SK-N-SH treated with all-trans-retinoic acid at 6 μM for 48 hours (cell line): ENCODE measurements at places on chromosomes 1 and 21.

DNA sequence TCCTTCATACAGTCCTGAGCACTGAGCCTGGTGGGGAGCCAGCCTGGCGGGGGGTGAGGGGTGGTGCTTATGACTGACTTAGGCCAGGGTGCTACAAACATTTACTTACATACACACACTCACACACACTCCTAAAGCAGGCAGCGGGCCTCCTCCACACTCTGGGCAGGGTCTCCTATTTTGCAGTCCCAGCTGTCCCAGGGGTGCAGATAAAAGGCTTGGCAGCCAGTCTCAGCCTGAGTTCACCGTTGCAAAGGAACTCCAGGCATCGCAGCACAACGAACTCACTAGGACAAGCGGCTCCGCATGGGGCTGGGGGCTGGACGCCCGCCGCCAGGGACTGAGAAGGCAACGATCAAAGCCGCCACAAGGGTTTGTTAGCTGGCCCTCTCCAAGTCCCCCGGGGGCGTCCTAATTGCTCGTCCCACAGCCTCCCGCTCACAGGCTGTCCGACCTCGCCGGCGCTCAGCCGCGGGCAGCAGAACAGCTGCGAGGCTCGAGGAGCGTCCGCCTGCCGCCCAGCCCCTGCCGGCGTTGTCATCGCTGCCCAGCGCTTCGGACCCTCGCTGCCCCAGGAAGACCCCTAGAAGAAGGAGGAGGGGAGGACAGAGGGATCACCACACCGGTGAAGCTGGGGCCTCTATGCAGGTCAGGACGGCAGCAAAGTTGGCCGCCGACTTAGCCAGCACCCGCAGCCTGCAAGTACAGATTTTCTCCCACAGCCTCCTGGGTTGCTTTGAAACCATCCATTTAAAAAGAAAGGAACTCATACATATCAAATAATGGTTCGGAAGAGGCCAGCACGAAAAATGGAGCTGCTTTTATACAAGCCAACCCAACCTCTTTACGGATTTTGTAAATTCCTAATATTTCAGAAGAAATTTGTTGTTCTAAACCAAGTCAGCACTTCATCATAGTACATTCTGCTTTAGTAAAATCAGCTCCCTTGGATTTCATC lies 6.2 kb downstream of the BARHL2 start:
- peak; percentile 8; the same call in 1 of the 3 replicates for ATAC-seq

DNA sequence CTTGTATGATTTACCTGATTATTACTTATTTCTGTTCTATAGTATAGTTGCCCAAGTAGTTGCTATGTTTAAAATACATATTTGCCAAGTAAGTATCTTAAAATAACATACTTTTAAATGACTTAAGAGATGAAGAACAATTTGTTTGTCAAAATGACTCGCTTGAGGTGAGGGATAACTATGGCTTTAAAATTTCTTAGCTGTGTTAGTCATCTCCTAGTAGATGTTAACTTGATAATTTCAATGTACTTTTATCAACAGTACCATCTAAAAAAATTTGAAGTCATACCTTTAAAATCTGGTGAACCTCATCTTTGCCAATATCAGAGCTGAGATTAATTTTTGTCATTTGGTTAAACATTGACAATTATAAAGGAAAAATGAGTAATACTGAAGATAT lies 37.7 kb downstream of the ODR4 start:
- no peak for ATAC-seq

- ATAC-seq = peak; percentile 50
Measured at GRCh38 chr1:50978144-50978851, 8.3 kb downstream of the CDKN2C start.

GRCh38 chr1:202590126-202590525 lies 120.1 kb downstream of the SYT2 start:
- no peak for ATAC-seq

DNA sequence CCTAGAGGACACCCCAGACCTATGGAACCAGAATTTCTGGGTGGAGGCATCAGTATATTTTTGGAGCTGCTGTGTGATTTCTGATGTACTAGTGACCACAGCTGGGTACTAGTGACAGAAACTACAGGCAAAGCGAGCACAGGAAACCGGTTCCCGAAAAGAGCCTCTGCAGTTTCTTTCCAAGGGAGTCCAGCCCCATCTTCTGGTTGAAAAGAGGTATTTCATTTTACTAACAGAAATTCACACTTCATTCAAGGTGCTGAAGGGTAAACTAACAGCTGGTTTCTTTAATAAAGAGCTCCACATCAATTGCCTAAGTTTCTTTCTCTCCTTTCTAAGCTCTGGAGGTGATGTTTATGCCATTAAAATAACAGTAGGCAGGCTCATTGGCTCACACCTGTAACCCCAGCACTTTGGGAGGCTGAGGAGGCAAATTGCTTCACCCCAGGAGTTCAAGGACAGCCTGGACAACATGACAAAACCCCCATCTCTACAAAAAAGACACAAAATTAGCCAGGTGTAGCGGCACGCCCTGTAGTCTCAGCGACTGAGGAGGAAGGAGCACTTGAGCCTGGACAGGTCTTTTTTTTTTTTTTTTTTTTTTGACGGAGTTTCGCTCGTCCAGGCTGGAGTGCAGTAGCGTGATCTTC lies 22.0 kb downstream of the THAP3 start:
- ATAC-seq = peak; percentile 73

DNA sequence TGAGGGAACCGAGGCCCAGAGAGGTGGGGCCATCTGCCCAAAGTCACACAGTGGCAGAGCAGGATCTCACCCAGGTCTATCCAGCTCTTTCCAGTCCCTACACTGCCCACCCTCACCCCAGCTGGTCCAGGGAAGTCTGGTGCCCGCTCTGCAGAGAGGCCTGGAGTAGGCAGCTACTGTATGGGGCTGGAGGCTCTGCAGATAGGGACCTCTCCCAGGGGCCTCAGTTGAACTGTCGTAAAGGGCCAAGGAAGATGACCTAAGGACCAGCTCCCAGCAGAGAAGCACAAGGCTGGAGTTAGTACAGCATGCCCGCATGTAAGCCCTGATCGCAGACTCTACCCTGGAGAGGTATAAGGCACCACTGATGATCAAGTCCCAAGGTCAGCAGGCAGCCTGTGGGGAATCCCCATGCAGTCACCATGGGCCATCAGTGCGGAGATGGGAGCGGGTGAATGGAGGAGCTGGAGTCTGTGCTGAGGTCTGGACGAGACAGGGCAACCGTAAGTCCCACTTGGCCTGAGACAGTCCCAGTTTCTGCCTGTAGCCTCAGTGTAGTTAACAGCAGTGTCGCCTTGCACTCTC lies 320.2 kb downstream of the MATN1 start:
- ATAC-seq = no peak

GRCh38 chr1:222582099-222582774 lies 7.5 kb downstream of the TAF1A start:
- ATAC-seq = peak; percentile 54; the same call in 2 of the 3 replicates

DNA sequence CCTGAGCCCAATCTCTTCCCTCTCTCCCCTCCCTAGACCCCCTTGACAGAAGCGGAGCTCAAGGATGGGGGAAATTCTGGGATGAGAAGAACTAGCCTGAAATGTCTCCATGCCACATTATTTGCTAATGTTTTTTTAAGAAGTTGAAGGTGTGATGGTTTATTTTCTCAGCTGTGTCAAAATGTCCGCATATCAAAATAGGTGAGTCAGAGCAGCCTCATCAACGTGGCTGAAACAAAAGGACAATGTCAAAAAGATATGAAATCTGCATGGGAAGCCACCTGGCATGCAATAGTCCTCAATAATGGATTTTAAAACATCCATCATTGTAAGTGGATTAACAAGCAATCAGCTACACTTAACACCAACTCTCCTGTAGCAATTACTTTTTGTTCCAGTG lies 101.4 kb downstream of the BEND5 start:
- ATAC-seq = no peak

- no peak for ATAC-seq
Measured at GRCh38 chr1:112188611-112189010, 199.1 kb upstream of the KCND3 start.

GRCh38 chr1:214332946-214333798 lies 52.2 kb downstream of the SMYD2 start:
- ATAC-seq = peak; percentile 72

DNA sequence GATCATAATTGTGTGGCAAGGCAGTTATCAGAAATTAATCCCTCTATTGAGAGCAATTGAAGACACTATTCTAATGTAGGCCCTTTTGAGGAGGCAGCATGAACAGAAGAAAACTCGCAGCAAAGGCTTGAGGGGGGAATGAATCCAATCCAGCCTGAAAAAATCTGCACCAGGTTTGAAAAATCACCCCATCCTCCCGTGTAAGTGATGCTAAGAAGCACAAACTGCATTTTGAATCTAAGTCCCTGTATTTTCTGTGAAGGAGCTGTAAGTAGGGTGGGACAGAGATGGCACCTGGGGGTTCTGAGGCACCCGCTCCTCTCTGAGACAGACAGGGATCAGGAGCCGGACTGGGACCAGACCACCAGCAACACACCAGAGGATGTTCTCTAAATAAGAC lies at the start of gene CRB1:
Gene CRB1 (plus strand): TSS at position 241 of the 400 bp plus-strand sequence. CDS start 161 bp downstream, outside the sequence.
- ATAC-seq = peak; percentile 78

DNA sequence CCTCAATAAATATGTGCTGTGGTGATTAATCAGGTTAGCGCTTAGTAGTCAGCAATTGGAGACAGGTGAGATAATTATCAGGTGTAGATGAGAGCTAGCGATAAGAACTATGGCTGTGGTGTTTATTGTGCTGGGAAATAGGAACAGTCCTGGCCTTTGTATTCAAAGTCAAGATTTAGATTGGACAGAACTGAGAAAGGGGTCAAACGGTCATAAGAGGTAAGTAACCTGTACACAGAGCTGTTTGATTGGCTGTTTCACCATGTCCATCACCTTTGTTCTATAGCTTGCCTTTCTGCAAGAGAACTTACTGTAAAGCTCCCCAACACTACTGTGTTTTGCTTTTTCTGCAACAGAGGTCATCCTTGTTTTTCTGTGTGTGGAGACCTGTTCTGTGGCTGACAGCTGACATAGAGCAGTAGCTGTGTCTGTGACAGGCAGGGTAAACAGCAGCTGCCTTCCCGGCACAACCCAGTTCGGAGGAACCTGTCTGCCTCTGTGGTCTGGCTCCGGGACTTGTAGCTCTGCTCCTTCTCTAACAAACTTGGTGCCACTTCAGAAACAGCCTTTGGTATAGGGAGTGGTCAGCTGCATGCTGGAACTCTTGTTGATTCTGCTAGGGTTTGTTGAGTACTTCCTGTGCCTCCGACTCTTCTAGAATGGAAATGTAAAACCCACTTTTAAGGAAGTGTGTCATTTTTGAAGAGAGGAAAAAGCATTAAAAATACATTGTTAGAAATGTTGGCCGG lies 21.1 kb upstream of the CDC42 start:
- peak; percentile 48; the same call in 1 of the 3 replicates for ATAC-seq

- ATAC-seq = no peak
Measured at GRCh38 chr1:84995484-84996334, 1.2 kb downstream of the MCOLN2 start.

DNA sequence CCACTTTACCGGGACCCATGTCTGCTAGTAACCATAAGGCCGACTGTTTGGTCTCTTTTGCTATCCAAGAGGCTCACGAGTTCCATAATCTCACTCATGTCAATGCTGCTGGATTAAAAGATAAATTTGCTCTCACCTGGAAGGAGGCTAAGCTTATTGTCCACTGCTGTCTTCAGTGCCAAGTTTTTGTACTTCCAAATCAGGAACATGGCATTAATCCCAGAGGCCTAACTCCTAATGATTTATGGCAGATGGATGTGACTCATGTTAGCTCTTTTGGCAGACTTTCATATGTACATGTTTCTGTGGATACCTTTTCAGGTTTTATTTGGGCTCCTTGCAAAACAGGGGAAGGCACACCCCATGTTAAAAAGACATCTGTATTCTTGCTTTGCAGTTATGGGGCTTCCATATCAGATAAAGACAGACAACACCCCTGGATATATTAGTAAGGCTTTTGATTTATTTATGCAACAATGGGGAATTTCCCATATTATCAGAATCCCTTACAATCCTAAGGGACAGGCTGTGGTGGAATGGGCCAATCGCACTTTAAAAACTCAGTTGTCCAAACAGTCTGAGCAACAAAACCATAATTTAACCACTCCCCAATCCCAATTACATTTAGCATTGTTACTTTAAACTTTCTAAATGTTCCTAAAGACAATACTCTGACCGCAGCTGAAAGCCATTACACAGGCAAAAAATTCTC lies 162.7 kb downstream of the IER5 start:
- no peak for ATAC-seq

DNA sequence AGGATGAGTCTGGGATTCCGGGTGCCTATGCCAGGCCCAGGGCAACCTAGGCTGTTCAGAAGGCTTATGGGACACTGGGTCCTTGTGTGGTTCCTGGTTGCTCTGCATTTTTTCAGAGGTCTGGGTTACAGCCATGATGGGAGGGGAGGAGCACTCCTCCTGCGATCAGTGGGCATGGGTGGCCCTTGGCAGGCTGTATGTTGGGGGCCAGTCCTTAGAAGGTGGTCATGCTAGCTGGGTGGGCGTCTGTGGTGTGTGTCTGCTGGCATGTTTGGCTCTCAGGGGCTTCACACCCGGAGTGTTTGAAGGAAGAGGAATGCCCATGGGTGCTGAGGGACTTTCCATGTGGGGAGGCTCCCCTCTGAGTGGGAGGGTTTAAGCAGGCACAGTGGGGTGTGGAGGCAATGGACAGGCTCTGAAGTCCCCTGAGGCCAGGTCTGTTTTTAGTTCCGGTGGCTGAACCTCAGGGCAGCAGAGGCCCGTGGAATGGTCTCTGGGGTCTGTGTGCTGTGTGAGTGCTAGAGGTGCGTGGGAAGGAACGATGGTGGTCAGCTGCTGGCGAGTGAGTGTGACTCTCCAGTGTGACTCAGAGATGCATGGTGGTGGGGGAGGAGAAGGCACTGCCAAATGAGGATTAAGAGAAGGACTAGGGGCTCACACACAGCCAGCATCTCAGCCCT lies 25.3 kb downstream of the CACNA1E start:
- ATAC-seq = no peak

GRCh38 chr1:9718006-9718680 lies 66.6 kb downstream of the PIK3CD start:
- ATAC-seq = no peak
